Activated naive CD8-positive, alpha-beta T cell treated with anti-CD3 and anti-CD28 coated beads, Interleukin-2, amount 10 ng/mL, durations not matched to agents 7 days and 5 days (primary cell): ENCODE measurements at places on chromosomes 1 and 21. TPM values are rescaled to one million over a fixed set of nuclear protein-coding genes. Genes with fewer than 3 reads are reported as not detected.

GRCh38 chr1:27513958-27514357 is 24.0 kb upstream of the WASF2 start:
- no peaks in the 10 kb centered on the region for H3K36me3 ChIP-seq
- H3K27me3 ChIP-seq, result no peaks in the 10 kb centered on the region
- H3K4me3 ChIP-seq, result no peak overlapping the region
- H3K4me1 ChIP-seq, result peaks cover 11% of the 10 kb centered on the region

- no peaks in the 10 kb centered on the region for H3K36me3 ChIP-seq
- DNase-seq, result no peak
Measured at GRCh38 chr1:81213279-81213678, 587.5 kb upstream of the ADGRL2 start.

GRCh38 chr21:45573452-45574035 is 31.3 kb upstream of the SLC19A1 start:
- no peaks in the 10 kb centered on the region for H3K27me3 ChIP-seq
- peak overlapping the region; percentile 47 for H3K4me3 ChIP-seq
- no peaks in the 10 kb centered on the region for H3K36me3 ChIP-seq
- DNase-seq, result no peak

Gene SYT6
- total RNA-seq, result not detected

Gene CITED4
- total RNA-seq, result 15.0 TPM
